ENCODE measurements at places on chromosomes 1 and 21.

GRCh38 chr1:21269461-21270085, 20.7 kb downstream of the ECE1 start:
- no peak for DNase-seq

- DNase-seq = no peak
Observed at GRCh38 chr1:23558140-23558871, 995 bp downstream of the ID3 start.

DNA sequence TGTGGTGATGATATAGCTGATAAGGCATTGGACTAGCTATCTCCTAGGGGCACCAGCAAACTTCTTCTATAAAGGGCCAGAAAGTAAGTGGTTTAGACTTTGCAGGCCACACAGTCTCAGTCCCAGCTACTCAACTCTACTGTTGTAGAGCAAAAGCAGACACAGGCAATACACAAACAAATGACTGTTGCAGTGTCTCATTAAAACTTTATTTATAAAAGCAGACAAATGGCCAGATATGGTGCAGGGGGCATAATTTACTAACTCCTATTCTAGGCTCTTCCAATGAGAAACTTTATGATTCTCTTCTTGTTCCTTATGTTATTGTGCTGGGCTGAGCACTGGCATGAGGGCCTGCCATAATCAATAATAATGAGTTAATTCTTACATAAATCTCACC, 176.8 kb upstream of the POU3F1 start:
- DNase-seq = no peak

DNA sequence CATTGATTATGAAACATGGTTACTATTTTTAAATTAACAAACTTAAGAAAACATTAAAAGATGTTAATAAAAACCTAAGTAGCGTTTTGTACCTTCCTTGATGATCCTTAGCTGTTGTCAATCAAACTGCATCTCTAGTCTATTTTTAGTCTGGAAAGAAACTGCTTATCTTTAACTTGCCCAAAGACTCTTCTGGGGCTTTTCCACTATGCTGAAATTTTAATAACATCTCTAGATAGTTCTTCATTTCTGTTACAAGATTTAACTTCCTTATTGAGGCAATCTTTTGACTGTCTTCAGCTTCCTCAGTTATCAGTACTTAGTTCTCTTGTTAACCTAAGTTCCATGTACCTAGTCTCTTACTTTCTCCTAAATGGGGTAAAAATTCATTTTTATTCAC, 135.9 kb upstream of the HMCN1 start:
- DNase-seq = no peak

DNA sequence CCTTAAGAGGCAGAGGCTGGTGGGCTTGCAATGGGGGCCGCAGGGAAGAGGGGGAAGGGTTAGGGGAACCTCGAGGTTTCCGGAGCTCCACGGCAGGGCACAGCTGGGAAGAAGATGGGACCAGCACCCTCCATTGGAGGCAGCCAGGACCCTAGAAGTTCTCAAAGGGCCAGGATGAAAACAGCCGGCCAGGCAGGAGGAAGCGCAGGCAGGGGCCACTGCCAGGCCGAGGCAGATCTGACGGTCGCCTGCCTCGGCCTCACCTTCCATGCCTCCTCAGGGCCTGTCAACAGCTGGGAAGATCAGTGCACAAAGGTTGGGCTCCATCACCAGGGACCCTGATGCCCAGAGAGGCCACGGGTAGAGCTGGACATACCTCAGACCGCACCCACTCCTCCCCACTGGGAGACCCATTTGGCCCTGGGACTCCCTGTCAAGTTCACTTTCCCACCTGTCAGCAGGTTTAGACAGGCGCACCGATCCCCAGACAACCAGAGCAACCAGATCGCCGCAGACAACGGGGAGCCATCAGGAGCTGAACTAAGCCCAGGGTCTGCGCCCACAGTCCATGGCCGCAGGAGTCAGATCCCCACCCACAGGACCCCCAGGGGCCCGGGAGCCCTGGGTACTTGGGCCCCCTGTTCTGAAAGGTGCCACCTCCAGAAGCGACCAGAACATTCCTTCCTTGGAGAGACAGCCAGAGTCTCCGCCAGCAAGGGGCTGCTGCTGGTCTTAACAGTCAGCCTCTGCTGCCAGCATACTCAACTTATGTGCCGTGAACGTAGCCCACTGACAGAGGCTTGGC, 2.2 kb downstream of the SLC19A1 start:
- no peak for DNase-seq

- no peak for DNase-seq
Observed at GRCh38 chr1:97680894-97681293, 239.9 kb downstream of the DPYD start.

- no peak for DNase-seq
Observed at GRCh38 chr1:39178541-39179431, 25.7 kb upstream of the MACF1 start.

- DNase-seq = no peak
Observed at GRCh38 chr1:178518894-178519293, 6.0 kb downstream of the TEX35 start.

GRCh38 chr1:206962272-206962671, 8.0 kb downstream of the FCAMR start:
- DNase-seq = no peak

GRCh38 chr21:43578677-43579303, 80.5 kb downstream of the HSF2BP start:
- no peak for DNase-seq

GRCh38 chr1:94096797-94097549, 24.0 kb downstream of the ABCA4 start:
- DNase-seq = no peak

- no peak for DNase-seq
Observed at GRCh38 chr1:174197547-174197946, 38.2 kb downstream of the RABGAP1L start.

DNA sequence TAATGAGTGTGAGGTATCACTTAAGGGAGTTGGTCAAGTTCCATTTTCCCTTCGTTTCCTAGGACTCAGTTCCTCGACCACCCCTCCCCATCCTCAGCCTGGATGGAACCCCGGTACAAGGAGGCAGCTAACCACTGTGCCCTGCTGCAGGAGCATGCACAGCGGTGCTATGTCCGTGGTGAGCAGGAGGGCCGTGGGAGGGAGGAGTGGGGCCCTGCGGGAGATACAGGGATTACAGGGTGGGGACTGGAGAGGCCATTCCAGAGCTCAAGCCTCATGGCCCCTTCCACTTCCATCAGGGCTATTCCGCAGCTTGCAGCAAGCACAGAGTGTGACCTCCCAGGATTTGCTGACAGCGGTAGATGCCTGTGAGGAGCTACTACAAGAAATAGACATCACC, 25.8 kb downstream of the HYI start:
- DNase-seq = no peak

- DNase-seq = no peak
Observed at GRCh38 chr1:52334906-52335528, 31.0 kb downstream of the CC2D1B start.

DNA sequence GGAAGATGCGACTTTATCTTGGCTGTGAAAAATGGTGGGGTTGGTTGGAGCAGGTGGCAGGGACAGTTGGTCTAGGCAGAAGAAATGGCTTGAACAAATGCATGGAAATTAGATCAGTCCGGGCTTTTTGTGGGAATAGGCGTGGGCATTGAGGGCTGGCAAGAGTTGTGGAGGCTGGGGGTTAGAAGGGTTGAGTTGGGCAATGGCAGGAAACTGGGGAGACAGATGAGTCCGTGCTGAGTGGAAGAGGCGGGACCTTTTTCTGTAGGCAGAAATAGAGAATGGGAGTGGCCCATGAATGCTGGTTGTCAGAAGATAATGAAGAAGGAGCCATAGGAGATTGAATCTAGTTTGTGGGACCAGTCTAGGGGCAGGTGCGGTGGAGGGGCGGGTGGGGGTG, 6.9 kb downstream of the PDPN start:
- no peak for DNase-seq

GRCh38 chr1:156796340-156797097, 20.1 kb downstream of the SH2D2A start:
- DNase-seq = no peak

DNA sequence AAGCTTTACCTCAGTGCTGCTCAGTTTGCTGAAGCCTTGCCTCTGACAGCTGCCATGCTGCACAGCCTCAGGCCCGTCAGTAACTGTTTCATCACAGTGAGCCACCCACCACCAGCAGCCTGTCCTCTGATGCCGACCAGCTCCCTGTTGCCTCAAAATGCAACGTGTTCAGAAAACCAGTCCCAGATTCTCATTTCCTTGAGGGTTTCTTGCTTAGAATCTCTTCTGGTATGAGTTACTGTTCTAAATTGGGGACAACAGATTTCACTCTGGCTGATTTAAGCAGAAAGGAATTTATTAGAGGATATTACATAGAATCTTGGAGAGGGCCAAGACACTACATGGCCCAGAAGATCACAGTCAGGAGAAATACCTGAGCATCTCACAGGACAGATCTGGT, 11.0 kb downstream of the UBL4B start:
- DNase-seq = no peak

- no peak for DNase-seq
Observed at GRCh38 chr1:180981596-180982387, 40.9 kb downstream of the STX6 start.

DNA sequence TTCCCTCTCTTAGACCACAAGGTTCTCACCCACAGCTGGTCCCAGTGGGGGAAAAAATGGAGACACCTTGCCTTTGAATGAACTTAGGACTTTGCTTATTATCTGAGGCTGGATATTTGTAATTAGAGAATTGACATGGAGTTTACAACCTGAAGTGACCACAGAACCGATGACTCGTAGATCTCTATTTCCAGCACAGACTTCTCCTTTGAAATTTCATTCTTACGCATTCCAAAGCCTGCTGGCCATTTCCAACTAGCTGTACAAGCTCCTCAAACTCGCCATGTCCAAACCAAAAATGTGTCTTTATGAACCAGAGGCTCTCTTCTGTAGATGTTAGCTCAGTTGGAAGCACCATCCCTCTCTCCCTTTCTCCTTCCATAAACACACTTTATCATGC, 12.0 kb downstream of the RAB7B start:
- no peak for DNase-seq

DNA sequence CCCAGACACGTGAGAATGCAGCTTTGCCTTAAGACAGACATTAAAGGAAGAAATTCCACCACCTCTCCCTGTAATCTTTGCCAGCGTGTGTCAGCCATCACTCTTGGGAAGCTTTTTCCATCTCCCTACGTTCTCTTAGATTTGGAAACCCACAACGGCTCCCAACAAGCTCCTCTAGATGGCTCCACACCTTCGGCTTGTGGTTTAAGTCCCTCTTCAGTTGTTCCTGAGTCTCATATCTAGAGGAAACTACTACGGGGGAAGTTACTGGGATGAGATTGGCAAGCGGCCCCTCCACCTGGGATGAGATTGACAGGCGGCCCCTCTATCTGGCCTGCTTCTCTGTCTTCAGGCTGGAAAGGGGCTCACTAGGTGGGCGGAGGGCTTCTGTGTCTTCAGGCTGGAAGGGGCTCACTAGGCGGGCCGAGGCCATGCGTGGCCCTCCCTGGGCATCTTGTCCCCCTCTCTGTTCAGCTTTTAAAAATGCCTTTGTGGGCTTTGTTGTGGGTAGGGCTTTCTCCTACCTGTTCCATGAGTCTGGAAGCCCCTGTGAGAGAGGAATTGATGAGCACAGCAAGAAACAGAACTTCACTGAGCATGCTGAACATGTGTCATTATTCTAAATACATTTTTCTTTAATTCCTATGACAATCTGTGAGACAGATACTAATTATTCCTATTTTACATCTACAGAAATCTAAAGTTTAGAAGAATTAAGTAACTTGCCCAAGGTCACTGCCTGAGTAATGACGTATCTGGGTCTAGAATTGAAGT, 670.5 kb downstream of the KIF26B start:
- no peak for DNase-seq

GRCh38 chr1:53765657-53766056, 26.7 kb upstream of the GLIS1 start:
- DNase-seq = no peak

DNA sequence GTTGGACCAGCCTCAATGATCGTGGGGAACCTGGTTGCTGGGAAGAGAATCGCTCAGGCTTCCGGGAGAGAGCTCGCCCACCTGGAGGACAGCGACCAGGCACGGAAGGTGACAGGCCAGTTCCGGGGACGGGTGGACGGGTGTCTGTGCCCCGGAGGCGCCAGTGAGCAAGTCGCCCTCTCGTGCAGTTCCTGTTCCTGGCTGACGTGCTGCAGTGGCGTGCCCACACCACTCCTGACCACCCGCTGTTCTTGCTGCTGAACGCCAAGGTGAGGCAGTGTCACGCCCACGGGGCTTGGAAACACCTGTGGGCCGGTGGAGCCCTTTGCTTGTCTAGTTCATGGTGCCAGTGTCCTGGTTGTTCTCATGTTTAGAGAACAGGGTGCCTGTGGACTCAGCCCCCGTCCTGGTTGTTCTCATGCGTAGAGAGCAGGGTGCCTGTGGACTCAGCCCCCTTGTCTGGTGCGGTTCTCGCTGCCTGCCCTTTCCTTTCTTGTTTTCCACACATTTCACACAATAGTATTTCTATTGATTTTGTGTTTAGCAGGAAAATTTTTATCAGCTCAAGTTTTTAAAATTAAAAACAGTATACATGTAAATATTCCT, 53.1 kb downstream of the S100B start:
- no peak for DNase-seq

- DNase-seq = no peak
Observed at GRCh38 chr21:21439761-21440160, 441.6 kb downstream of the NCAM2 start.

GRCh38 chr1:20343149-20343937, 52.7 kb downstream of the VWA5B1 start:
- DNase-seq = no peak

DNA sequence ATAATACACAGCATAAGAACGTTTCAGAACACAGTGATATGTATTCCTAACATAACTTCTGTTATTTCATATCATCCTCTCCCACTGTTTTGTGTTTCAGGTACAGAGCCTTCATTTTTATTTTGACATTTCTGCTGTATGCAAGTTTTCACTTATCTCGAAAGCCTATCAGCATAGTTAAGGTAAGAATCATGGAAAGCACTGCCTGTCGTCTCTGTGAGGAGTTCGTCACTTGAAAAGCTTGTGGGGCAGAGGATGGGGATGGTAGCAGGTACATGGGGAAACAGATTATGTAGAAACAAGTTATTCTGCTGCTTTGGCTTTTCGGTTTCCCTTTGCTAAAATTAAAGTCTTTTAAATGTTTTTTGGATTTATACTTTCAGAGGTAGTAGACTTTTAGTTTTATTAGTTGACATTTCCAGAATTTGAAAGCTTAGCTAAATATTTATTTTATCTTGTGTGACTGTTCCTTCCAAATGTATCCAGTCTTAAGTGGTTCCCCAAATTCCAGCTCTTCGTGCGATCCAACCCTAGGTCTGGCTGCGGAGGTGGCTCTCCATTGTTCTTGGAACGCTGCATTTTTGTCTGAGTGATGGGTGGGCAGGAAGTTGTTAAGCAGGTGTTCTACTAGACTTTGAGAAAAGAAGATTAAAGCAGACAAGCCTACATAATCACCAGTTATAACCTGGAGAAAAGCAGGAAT, 12.2 kb downstream of the SLC37A1 start:
- DNase-seq = no peak

Measured in NCI-H460 (cell line).